Fibroblast of lung (primary cell): ENCODE measurements at places on chromosomes 12 and 14.

GRCh38 chr14:76866456-76866855, 40.2 kb downstream of the LRRC74A start:
- no peak for DNase-seq

DNA sequence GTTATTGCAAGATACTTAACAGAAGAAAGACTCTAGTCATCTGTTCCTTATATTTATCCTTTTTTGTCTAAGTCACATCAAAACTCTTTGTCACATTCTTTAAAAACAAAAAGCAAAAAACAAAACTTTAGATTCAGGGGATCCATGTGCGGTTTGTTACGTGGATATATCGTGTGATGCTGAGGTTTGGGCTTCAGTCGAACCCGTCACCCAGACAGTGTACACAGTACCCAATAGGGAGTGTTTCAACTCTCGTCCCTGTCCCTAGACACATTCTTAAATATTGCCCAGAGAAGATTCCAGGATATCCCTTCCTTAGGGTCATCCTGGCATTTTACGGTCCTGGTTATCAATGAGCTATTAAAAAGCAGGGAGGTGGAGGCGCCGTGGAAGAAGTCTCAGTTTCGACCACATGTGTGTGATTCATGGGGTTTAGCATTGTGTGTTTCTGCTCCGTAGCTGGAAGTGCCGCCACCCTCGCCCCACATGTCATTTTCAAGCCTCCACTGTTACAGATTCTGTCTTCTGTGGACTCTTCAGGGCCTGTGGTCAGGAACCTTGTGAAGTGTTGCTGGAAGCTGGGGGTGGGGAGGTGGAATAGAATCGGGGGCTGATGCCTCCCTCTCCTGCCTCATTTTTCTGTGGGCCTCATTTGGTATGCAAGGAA, 19.9 kb downstream of the CCND2 start:
- no peak for DNase-seq

DNA sequence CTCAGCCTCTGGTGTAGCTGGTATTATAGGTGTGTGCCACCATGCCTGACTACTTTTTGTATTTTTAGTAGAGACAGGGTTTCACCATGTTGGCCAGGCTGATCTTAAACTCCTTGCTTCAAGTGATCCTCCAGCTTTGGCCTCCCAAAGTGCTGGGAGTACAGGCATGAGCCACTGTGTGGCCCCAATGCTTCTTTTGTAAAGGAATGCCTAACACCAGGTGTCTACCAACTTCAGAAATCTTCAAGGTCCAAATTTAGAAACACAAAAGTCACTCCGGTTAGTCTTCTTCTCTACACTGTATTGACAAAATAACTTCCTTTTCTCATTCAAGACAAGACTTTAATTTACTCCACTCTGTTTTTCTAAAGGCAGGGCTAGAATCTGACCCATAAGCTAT, 188.7 kb downstream of the PRKD1 start:
- DNase-seq = no peak

DNA sequence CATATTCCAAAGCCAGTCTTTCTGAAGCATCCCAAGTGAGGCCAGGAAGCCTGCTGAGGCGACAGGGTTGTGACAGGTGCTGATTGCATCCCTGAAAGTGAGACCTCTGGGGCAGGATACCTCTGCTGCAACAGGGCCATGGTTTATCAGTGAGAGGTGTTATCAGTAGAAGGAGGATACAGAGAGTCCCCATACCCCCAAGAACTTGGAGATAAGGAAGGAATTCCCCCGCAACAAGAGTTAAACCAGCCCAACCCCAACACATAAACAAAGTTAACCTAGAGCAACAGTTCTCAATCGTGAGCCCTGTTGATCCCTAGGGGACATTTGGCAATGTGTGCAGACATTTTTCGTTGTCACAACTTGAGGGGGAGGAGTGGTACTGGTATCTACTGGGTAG, 233.1 kb upstream of the NOS1 start:
- no peak for DNase-seq

GRCh38 chr14:99821519-99822508, 28.6 kb downstream of the EML1 start:
- peak; percentile 96 for DNase-seq
